Fibroblast of skin of right biceps (primary cell): ENCODE measurements at places on chromosomes 6 and 20.

DNA sequence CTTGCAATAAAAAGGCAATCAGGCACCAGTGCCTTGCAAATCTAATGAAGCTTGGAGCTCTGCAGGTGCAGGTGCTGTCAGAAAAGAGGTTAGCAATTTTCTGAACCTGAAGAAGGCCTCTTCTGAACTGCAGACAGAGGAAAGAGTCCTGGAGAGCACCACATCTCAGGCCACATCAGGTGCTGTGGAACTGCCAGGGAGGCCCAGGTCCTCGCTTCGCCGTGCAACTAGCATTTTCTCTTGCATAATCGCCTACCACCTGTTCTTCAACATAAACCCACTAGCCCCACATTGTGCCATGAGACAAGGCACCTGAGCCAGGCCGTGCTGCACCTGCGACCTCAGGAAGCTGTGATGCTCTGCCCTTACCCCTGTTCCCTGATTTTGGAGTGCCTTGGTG, 187.6 kb downstream of the DTNBP1 start:
- no peak for DNase-seq

DNA sequence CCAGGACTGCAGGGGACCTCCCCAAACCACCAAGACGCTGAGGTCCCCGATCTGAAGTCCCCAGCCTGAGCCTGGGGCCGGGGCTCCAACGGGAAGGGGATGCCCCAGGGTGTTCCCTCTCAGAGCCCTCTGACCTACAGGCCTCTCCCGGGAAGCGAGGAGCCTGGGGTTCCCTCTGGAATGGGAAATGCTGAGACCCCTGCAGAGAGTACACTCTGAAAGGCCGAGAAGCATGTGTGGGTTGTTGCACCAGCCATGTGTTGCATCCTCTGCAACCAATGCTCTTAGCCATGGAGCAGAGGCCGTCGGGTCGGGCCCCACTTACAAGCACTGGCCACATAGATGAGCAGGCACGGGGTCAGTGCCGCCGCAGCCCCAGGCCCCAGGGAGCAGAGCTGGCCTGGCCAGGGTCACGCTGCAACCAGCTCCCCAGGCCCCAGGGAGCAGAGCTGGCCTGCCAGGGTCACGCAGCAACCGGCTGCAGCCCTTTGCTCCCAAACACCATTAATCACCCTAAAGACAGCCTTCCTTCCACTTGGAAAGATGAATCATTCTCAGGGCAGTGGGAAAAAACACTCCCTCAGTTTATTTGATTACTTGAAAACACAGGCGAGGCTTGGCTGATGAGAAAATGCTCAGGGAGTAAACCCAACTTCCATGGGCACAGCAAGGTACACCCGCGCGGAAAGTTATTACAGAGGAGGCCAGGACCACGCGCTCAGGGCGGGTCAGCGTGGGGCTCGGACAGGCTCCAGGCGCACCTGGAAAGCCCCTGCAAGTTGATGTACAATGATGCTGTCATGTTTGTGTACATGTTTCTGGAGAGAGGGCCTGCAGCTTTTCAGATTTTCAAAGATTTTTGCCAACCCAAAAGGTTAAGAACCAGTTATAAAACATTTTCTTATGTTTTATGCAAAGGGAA, 78.0 kb upstream of the AFDN start:
- DNase-seq = no peak

DNA sequence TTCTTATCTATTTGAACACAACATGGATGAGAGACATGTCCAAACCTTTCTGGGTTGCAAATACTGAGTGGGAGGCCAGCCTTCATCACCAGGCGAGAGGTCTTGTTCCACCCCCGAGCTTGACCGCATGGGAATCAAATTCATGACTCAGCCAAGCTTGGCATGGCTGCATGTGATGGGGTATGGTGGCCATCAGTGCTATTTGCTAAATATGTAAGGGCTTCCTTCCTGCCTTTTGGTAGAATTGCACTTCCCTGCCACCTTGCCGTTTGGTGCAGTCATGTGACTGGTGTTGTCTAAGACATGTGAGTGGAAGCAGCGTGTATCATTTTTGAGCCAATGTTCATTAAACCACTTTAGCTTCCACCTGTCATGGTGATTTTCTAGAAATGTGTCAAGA, 508.9 kb upstream of the SULF2 start:
- DNase-seq = peak; percentile 39

DNA sequence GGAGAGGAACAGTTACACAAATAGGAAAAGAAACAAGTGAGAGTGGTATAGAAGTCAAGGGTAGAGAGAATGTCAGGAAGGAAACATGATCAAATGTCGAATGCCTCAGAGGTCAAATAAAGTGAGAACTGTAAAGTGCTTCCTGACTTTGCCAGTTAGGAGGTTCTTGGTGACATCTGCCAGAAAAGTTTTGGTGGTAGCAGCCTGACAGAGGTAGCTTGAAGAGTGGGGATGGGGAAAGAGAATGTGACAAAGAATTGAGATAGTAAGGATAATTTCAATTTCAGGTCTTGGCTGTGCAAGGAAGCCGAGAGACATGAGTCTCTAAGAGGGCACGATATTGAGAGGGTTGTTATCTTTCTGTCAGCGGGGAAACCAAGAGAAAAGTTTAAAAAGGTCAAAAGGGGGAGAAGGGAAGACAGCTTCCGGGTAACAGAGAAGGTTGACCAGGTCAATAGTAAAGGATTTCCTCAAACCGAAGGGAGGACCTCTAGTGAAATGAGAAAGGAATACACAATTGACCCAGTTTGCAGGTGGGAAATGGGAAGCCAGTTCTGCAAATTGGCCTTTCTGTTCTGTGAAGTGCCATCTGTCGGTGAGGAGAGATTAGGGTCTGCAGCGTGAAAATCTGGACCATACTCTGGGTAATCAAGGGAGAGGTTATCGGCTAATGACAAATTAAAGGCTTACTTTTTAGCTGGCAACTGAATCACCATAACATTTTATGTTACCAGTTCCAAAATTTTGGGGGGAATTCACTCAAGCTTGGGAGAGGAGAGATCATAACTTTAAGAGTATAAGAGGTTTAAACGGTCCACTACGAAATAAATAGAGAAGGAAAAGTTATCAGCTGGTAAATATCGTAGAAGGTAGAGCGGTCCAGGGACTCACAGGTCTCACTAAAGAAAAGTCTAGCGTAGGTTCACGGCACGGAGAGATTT, 973 bp upstream of the BRD2 start:
- peak; percentile 65 for DNase-seq

GRCh38 chr6:44646355-44646754, 258.8 kb downstream of the CDC5L start:
- peak; percentile 78 for DNase-seq

- peak; percentile 97 for DNase-seq
Measured at GRCh38 chr6:134288538-134289203, 29.2 kb downstream of the SGK1 start.

DNA sequence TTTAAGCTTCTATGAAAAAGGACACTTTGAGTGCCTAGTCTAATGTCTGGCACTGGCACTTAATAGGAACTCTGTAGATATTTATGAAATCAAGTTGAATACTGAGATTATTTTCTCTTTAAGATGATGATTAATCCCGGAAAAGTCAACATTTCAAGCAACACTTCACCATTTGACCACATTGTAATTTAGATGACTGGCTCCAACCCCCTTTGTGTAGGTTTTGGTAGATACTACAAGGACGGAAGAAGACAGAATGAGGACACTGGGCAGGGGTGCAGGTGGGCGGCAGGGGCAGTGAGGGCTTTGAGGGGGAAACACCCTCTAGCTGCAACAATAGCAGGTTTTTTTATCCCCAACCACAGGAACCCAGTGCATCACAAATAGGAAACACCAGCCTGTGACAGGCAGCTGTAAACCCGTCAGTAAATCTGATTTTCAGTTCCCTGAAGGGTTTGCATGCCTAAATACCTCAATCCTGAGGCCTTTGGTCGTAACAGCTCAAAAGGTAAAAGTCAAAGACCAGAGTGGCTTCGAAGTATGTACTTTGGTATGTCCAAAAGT, 4.6 kb downstream of the DTNBP1 start:
- no peak for DNase-seq

DNA sequence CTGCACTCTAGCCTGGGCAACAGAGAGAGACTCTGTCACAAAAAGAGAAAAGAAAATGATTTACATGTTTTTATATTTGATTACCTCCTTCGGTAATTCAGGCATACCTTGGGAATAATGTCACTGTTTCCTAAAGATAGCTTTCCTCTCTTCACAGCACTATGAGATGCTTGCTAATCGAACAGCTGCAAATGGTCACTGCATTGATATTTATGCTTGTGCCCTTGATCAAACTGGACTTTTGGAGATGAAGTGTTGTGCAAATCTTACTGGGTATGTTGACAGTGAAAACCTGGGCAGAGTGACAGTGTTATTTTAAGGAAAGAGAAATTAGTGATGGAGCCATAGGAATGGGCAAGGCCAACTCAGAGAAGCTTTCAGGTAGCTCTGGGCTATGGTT, 19.6 kb downstream of the SEC23B start:
- DNase-seq = no peak

- DNase-seq = no peak
Measured at GRCh38 chr6:153145591-153145990, 14.5 kb upstream of the RGS17 start.

DNA sequence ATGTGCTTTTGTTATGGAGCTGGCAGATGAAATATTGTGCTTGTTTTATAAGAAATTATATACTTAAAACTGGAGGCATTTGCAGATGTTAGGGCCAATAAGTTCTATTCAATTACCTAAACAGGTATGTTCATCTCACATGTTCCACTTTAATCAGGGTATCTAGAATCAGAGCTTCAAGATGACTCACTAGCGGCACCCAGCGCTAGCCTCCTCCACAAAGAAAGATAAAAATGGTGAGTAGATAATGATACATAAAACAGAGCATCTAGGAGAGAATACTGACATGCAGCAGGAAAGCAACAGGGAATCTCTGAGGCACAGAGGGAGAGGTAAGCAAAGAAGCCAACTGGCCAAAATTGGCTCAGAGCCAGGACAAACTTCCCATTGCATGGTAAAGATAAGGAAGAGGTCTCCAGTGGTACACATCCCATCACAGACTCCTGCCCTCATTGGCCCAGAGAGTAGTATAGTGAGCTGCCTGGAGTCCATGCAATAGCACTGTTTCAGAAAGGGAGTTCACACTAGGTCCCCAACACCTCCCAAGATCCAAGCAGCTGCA, 200.7 kb upstream of the SPTLC3 start:
- no peak for DNase-seq

DNA sequence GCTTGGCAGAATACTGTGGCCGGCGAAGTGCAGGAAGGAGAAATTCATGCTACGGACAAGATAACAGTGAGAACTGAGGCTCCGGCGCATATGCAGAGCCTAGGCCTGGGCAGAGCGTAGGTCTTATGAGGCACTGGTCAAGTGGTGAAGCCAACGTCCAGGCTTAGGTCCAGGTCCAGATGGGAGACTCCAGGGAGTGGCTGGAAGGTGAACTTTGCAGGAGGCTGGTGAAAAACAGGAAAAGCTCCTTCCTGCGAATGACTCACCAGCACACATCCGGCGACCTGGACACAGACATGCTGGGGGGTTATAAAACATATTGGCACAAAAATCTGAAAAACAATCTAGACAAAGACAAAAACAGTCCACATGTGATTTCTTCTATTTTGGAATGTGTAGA, 15.4 kb downstream of the C6orf141 start:
- no peak for DNase-seq

DNA sequence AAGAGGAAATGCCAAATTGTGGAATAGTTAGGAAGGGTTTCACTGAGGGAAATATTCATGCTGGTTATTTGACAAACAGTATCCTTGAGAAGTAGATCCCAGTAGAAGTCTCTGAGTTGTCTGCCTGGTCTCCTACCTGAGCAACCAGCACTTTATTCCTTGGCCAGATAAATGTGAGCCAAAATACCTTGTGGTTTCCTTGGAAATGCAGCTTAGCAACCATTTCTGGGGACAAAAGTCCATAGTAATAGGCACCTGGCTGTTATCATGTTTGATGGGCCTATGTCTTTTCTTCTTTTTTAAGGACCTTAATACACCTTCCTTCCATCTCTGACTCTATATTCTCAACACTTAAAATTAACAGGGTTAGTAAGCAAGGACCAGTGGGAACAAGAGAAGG, 217.1 kb upstream of the MARCKS start:
- no peak for DNase-seq

- no peak for DNase-seq
Measured at GRCh38 chr20:5895626-5896025, 54.7 kb downstream of the TRMT6 start.

- peak; percentile 65 for DNase-seq
Measured at GRCh38 chr6:39517756-39518155, 195.3 kb upstream of the KCNK16 start.

- no peak for DNase-seq
Measured at GRCh38 chr20:49766979-49767521, 45.6 kb upstream of the SLC9A8 start.

DNA sequence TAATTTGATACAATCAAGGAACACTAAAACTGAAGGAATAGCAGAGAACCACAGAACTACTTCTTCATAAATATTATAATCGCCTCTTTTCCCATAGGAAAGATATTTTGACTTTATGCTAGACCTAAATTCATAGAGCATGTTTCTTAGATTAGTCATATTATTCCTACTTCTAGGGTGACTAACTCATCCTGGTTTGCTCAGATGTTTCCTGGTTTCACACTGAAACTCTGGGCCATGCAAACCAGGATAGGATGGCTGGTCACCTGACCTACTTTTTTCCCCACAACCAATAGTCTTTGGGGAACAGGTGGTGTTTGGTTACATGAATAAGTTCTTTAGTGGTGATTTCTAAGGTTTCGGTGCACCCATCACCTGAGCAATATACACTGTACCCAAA, 42.8 kb downstream of the MMS22L start:
- DNase-seq = peak; percentile 76

DNA sequence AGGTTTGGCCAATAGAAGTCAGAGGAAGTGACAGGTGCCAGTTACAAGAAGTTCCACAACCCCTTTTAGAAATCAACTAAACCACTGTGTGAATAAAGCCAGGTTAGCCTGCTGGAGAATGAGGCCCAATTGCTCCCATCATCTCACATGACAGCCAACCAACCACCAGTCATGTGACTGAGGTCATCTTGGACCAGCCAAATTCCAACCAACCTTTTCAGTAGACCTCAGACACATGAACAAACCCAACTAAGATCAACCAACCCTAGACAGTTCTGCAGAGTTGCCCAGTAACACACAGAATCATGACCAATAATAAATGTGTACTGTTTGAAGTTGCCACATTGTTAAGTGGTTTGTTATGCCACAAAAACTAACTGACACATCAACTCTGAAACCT, 44.6 kb upstream of the GGTLC1 start:
- DNase-seq = no peak

- no peak for DNase-seq
Measured at GRCh38 chr6:161442420-161442819, 168.6 kb upstream of the AGPAT4 start.

- DNase-seq = no peak
Measured at GRCh38 chr20:41567615-41568014, 50.6 kb downstream of the CHD6 start.

GRCh38 chr6:68497927-68498326, 137.2 kb upstream of the ADGRB3 start:
- DNase-seq = peak; percentile 82

- no peak for DNase-seq
Measured at GRCh38 chr6:45591890-45592289, 214.2 kb upstream of the SUPT3H start.

DNA sequence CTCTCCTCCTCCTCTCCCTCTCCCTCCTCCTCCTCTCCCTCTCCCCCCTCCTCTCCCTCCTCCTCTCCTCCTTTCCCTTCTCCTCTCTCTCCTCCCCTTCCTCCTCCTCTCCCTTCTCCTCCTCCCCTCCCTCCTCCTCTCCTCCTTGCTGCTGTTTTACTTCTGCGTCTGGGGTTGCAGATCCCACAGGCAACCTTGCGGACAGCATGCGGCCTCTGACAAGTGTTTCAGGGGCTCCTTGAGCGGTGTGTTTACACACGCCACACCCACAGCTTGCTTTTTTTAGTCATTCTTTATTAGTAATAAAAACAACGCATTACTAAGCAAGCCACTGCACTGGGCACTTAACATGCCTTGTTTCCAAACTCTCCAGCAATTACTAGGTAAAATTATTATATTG, 81.9 kb downstream of the TFAP2C start:
- DNase-seq = peak; percentile 28
